AG08395 (cell line): ENCODE measurements at places on chromosomes 3 and 15.

DNA sequence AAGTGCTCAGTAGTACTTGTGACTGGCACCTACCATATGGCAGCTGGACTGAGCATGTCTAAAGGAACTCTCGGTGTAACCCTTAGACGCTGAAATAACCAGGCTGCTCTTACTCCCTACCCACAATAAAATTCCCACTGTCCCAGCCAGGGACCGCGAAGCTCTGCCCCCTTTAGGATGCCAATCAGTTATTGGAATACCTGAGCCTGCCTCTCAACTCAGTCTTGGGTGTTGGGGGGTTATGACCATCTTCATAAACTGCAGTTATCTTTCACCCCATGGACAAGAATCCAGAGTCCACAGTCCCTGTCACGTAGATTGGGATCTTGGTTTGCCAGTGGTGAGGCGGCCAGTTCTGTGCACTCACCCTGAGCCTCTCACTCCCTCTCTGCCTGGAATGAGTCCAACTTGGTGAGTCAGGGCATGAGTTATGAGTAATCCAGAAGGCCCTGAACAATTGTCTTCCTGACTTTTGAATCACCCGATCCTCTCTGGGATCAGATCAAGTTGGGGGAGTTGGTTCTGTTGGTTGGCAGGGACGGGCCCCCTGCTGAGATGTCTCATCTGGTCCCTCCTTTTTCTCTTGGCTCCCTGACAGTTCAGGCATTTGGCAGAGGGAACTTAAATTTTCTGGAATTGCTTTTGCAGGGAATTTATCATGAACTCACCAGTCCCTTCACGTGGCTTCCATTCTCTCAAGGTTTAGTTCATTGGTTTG is 120.1 kb upstream of the UBE2E1 start:
- DNase-seq = peak; percentile 97

DNA sequence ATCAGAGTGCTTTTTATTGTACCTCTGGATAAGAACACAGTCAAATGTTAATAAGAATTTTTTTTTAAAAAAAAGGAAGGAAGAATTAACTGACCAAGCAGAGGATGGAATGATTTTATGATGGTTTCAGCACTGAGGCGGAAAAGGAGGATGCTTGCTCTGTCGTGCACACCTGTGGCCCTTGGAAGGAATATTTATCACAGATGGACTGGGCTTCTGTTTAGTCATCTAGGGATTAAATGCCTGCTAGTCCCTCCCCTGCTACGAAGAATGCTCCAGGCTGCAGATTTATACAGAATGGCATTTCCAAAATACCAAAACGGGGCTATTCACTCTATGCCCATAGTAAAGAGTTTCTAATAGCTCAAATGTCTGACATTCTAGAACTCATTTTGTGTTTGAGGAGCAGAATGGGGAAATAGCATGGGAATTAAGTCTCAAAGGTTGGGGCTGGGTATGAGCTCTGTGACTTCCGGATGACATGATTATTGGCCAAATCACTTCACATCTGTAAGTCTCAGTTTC is 92.8 kb upstream of the BCL6 start:
- DNase-seq = no peak

GRCh38 chr3:39453134-39453533 is 14.3 kb upstream of the MOBP start:
- no peak for DNase-seq

DNA sequence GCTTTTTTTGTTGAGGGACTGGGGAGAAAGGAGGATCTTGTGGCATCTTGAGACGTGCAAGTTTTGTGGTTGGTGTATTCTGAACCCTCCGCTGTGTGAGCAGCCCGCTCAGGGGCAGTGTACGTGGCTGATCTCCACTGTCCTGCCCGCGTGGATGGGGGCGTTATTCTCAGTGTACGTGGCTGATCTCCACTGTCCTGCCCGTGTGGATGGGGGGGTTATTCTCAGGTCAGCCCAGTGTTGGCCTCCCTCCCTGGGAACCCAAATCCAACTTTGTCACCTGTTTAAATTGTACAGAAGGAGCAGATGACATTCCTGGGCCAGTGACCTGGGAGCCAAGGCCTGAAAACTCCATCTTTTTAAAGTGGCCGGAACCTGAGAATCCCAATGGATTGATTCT is 84.0 kb downstream of the PGPEP1L start:
- DNase-seq = no peak

DNA sequence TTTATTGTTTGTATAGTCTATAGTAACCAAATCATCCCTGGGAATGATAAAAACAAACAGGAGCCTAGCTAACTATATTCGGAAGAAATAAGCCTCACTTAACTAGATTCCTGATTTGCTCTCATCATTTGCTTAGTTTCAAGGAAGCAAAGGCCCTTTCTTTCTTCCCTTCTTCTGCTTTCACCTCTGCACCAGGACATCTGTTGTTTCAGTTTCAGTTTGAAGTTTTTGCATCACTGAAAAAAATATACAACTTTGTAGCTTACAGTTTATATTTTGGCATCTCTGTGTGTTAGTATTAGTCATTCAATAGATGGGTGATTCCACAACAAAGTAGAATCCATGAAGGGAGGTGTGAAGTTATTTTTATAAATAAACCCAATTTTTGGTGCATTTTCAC is 113.6 kb upstream of the SNTN start:
- DNase-seq = no peak

DNA sequence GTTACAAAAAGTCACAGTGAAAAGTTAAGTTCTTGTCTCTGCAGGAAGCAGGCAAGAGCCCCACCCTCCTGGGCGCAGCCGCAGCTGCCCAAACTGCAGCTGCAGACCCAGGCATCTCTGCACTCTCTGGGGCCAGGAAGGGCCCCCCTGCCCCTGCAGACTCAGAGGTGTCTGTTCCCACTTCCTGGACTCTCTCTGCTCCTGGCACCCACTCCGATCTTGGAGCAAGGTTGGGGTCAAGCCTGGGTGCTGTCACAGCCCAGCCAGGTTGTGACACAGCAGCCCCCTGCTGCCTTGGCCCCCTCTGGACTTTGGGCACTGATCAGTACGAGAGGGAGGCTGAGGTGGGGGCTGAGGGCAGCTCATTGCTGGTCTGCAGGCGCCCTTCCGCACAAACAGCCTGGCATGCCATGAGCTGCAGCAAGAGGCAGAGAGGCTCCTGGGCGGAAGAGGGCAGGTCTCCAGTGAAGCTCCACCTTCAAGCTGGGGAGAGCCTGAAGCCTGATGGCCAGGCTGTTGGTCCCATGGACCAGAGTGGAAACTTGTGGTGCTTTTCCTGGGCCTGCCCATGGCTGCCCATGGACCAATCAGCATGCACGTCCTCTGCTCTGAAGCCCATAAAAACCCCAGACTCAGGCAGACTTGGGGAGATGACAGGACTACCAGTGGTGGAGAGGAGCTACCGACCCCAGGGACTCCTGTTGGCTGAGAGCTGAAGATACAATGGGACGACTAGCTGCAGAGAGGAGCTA is 42.9 kb upstream of the LRRFIP2 start:
- DNase-seq = no peak
